Chondrocyte (in vitro differentiated cells): ENCODE measurements at places on chromosomes 2 and 18. TPM values are rescaled to one million over a fixed set of nuclear protein-coding genes. Genes with fewer than 3 reads are reported as not detected.

GRCh38 chr2:84781942-84782716 is 98.8 kb downstream of the TRABD2A start:
- peaks cover 23% of the 10 kb centered on the region for H3K27me3 ChIP-seq
- no peaks in the 10 kb centered on the region for H3K36me3 ChIP-seq
- no peak for DNase-seq
- no peaks in the 10 kb centered on the region for H3K4me1 ChIP-seq

The CAPN14 gene
- total RNA-seq: 0.10 to 0.39 TPM (median 0.15 TPM) in 3 replicates

DNA sequence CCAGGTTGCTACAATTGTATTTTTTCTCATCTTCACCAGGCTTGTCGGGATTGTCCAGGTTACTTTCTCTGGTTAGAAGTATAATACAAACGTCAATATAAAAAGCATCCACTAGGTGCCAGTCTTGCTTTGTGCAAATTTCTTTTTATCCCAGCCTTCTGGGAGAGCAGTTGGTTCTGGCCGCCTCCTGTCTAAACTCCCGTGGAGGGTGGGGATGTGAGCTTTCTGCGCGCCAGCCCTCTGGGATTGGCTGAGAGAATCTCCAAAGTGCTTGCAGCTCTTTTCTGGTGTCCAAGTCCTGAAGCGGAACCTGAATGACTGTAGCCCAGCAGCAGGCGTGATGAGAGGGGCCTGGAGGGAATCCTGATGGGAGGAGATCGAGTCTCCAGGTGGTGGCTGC is 22.4 kb upstream of the TOGARAM2 start:
- no peaks in the 10 kb centered on the region for H3K36me3 ChIP-seq
- H3K27me3 ChIP-seq: no peaks in the 10 kb centered on the region
- no peak overlapping the region for H3K27ac ChIP-seq
- peaks cover 13% of the 10 kb centered on the region for H3K4me1 ChIP-seq
- DNase-seq: no peak

The DNER gene
- not detected in 3 replicates for total RNA-seq

DNA sequence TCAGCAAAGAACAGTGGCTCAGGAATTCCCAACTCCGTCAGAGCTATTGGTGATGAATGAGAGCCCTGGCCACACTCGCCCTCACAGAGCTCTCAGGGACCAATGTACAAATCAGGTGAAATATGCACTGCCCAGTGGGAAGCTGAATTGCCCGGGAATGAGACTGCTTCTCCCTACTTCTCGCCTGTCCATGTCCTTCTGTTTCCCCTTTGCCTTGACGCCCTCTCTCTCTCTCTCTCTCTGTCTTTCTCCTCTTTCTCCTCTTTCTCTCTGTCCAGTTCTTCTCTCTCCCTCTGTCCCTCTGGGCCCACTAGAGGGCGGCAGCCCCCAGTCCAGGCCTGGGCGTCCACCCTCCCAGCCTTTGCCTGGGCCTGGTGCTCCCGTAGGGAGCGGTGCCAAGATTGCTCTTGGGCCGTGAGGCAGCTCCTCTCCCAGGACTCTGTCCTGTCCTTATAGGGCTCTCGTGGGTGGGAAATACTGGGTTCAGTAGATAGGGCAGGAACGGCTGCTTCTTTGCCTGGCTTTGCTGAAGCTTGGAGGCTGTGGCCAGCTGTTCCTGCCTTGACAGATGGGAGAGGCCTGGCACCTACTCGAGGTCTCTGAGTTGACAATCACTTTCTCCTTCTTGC is 28.4 kb upstream of the PUM2 start:
- H3K27me3 ChIP-seq: peaks cover 5% of the 10 kb centered on the region
- peak overlapping the region; percentile 8 for H3K27ac ChIP-seq
- H3K4me1 ChIP-seq: peaks cover 13% of the 10 kb centered on the region
- no peak for DNase-seq

DNA sequence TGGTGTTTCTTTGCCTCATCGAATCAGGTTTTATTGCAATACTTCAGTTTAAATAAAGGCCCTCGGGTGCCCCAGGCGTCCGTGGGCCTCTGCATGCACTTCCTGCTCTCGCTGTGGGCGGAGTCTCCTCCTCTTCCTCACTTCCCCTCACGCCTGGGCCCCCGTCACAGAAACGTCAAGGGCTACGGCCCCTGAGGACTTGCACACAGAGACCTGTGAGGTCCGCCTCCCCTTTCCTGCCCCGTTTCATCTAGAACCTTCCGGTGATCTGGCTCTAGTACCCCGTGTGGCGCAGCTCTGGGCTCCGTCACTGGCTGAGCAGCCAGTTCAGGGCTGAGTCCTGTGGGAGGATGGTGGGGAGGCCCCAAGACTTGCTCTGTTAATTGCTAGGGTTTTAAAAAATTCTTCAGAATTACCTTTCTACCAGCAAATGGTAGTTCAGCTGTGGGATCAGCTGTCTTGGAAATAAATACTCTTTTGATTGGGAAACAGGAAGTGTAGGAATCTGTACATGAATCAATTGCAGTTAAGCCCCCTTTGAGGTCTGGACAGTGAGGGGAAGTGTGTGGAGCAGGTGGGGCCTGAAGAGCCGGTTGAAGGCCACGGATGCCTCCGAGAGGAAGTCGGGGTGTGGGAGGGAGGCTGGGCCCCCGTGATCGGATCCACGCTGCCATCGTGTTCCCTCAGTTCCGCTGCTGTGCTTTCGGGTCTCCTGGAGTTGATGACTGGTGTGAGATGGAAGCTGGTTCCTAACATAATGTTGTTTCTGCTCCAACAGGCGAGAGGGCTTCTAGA is 10.2 kb downstream of the NFATC1 start:
- H3K4me1 ChIP-seq: peaks cover 23% of the 10 kb centered on the region
- H3K27ac ChIP-seq: no peak overlapping the region
- peak; percentile 71 for DNase-seq
- no peak overlapping the region for H3K4me3 ChIP-seq

- H3K27me3 ChIP-seq: peaks cover 7% of the 10 kb centered on the region
- H3K27ac ChIP-seq: no peak overlapping the region
- no peaks in the 10 kb centered on the region for H3K4me1 ChIP-seq
- no peak for DNase-seq
- H3K36me3 ChIP-seq: no peaks in the 10 kb centered on the region
Observed at GRCh38 chr2:136305517-136306192, 187.7 kb upstream of the CXCR4 start.

The IL36G gene
- not detected in 3 replicates for total RNA-seq

GRCh38 chr2:42293019-42293418 is 68.0 kb downstream of the COX7A2L start:
- H3K36me3 ChIP-seq: peaks cover 27% of the 10 kb centered on the region
- H3K27ac ChIP-seq: no peak overlapping the region
- H3K4me3 ChIP-seq: no peak overlapping the region
- H3K27me3 ChIP-seq: no peaks in the 10 kb centered on the region
- no peak for DNase-seq

The CBLN2 gene
- 3.5 to 3.7 TPM in 2 of 3 replicates, not detected in the other for total RNA-seq

GRCh38 chr2:209592106-209592505 is 168.3 kb downstream of the MAP2 start:
- H3K27ac ChIP-seq: no peak overlapping the region
- no peaks in the 10 kb centered on the region for H3K36me3 ChIP-seq
- H3K4me3 ChIP-seq: no peak overlapping the region
- H3K27me3 ChIP-seq: no peaks in the 10 kb centered on the region
- DNase-seq: no peak
- peaks cover 1% of the 10 kb centered on the region for H3K4me1 ChIP-seq

The SIGLEC15 gene
- total RNA-seq: 0.41 to 0.85 TPM (median 0.72 TPM) in 3 replicates

GRCh38 chr2:127634066-127634617 is 11.8 kb upstream of the GPR17 start:
- H3K27ac ChIP-seq: peak overlapping the region; percentile 32
- peaks cover 1% of the 10 kb centered on the region for H3K36me3 ChIP-seq
- DNase-seq: no peak
- no peaks in the 10 kb centered on the region for H3K27me3 ChIP-seq
- H3K4me3 ChIP-seq: no peak overlapping the region

GRCh38 chr2:60589104-60589503 is 35.6 kb upstream of the BCL11A start:
- H3K4me1 ChIP-seq: no peaks in the 10 kb centered on the region
- H3K27me3 ChIP-seq: peaks cover 27% of the 10 kb centered on the region
- H3K4me3 ChIP-seq: no peak overlapping the region
- peaks cover 4% of the 10 kb centered on the region for H3K36me3 ChIP-seq

DNA sequence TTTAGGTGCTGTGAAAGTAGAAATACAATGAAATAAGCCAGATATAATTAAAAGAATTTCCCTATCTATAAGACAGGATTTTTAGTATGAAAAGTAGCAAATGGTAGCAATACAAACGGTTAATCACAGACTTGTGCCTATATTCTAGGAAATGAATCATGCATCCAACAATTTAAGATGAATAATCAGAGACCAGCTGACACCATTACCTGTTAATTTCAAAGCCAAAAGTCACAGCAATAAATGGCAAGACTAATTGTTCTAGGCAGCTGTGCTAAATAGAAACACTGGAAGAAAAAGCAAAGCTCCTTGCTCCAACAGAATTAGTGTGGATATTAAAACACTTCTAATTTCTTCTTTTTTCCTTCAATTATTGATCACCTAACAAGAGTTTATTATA is 35.1 kb upstream of the MPP4 start:
- H3K4me1 ChIP-seq: no peaks in the 10 kb centered on the region
- no peak overlapping the region for H3K27ac ChIP-seq
- H3K4me3 ChIP-seq: no peak overlapping the region
- DNase-seq: no peak
- H3K36me3 ChIP-seq: peaks cover 38% of the 10 kb centered on the region

DNA sequence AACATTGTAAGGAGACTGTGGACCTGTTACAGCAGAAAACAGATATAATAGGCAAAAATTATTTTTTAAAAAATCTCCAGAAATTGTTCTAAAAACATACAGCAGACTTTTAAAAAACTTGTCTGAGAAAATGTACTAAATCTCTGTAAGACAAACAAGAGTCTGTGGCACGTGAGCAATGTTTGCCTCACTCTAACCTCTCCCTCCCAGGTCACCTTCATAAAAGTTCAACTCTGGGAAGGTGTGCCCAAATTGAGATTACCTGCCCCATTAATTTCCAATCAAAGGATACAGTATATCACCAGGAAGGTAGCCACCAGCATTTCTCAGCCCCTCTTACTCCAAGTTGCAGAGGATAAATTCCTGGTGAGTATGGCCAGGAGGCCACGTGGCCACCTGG is 992.7 kb downstream of the TMEM182 start:
- H3K27ac ChIP-seq: no peak overlapping the region
- no peak for DNase-seq
- H3K27me3 ChIP-seq: no peaks in the 10 kb centered on the region

DNA sequence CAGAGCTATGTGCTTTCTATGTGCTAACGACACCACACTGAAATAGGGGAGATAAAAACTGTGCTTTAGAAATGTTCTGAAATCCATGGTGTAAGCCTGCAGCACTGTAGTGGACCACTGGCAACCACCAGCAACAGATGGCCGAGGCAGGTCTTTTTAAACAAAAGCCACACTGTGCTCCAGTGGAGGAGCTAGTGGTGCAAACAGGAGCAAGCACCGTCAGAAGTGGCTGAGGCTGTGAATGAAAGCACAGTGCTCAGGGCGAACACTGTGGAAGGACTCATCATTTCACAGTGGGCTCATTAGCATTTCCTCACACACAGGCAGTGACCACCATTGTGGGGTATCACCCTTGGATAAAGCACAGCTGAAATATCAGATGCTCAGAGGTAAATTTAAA is 22.9 kb upstream of the MTX2 start:
- H3K4me1 ChIP-seq: no peaks in the 10 kb centered on the region
- no peak for DNase-seq
- H3K27me3 ChIP-seq: peaks cover 15% of the 10 kb centered on the region

GRCh38 chr18:55139307-55139706 is 180.0 kb upstream of the CCDC68 start:
- H3K27ac ChIP-seq: no peak overlapping the region
- H3K36me3 ChIP-seq: no peaks in the 10 kb centered on the region
- peaks cover 18% of the 10 kb centered on the region for H3K4me1 ChIP-seq
- no peak for DNase-seq
- no peaks in the 10 kb centered on the region for H3K27me3 ChIP-seq
- H3K4me3 ChIP-seq: no peak overlapping the region

DNA sequence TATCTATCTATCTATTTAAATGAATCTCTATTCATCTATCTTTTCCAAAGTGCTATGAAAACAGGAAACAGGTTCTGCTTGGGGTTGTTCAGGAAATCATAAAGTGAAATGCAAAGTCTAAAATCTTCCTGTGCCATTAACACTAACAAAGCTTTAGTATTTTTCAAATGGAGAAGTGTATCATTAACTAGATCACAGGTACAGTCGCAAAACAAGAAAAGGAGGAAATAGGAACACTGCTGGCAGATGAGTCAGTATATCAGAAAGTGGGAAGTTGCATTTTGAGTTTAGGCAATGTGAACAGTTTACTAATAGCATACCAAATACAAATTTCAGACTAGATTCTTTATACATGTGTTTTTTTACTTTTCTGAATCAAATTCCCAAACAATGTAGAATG is 888.5 kb upstream of the FSHR start:
- no peak overlapping the region for H3K4me3 ChIP-seq
- H3K36me3 ChIP-seq: no peaks in the 10 kb centered on the region
- DNase-seq: no peak
- no peaks in the 10 kb centered on the region for H3K4me1 ChIP-seq

DNA sequence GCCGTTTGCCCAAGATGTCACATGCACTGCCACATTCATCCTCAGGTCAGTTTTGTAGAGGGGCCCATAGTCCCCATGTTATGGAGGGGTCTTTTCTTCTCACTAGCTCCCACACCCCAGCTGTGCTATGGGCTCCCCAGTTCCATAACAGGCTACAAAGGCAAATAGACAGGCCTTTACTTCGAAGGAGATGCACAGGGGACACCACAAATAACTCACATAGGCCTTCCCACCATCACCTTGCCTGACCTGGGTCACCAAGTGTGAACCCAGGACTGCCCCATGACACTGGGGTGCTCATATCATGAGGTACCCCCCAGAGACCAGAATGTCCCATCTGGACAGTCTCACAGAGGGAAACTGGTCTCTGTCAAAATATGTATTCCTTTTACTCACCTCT is 15.0 kb upstream of the INO80C start:
- no peak overlapping the region for H3K4me3 ChIP-seq
- DNase-seq: no peak
- H3K27ac ChIP-seq: peak overlapping the region; percentile 99
- H3K36me3 ChIP-seq: no peaks in the 10 kb centered on the region

DNA sequence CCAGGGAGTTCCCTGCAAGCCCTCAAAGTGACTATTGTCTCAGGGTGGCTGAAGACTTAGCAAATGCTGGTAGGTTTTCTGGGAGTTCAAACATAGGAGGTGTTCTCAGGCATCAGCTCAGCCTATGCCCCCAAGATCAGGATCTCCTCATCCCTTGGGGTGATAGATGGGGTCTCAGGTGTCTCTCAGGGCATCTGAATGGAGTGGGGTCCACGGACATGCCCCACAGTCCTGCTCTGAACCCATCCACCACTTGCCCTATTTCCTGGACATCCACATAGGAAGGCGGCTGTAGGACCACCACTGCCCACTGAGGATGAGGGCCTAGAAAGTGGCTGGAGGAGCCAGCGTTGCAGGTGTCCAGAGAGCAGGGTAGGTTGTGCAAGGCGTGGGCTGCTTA is 287.0 kb upstream of the CXCR4 start:
- H3K4me1 ChIP-seq: no peaks in the 10 kb centered on the region
- no peak overlapping the region for H3K27ac ChIP-seq
- H3K4me3 ChIP-seq: no peak overlapping the region
- H3K36me3 ChIP-seq: no peaks in the 10 kb centered on the region
- H3K27me3 ChIP-seq: peaks cover 23% of the 10 kb centered on the region

The MFSD2B gene
- 0.51 TPM in 1 of 3 replicates, not detected in the others for total RNA-seq
